ENCODE measurements at places on chromosomes 2 and 18.

DNA sequence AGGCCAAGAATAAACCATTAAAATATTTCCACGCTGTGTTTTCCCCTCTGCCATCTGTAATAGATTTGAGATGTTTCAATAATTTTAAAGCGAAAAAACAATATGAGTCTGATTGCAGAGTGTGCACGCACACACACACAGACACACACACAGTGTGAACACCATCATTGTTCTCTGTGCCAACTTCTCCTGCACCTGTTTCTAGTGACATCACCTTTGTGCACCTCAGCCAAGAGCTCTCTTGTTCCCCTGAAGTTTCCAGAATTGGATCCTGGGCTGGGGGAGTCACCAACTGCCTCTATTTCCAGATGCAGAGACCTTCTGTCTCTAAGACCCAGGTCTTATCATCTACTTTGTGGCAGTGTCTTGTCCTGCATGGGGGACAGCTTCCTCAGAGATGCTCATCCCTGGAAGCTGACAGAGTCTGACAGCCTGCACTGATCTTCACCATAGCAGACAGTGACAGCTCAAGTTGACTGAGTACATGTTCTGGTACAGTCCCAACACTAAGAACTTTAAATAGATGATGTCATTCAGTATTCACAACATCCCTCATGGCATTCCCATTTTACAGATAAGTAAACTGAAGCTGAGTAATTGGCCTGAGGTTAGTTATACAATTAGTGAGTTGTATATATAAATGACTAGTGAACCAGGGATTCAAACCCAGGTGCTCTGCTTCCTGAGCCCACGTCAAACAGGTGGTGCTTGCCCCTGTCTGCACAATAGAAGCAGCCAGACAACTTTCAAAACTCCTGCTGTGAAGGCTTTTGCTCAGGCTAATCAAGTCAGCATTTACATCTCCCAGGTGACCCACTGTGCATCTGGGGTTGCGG is 39.4 kb downstream of the ACOXL start:
- no peak for DNase-seq

GRCh38 chr2:85355073-85355410 is 473 bp downstream of the ELMOD3 start:
- no peak for DNase-seq

DNA sequence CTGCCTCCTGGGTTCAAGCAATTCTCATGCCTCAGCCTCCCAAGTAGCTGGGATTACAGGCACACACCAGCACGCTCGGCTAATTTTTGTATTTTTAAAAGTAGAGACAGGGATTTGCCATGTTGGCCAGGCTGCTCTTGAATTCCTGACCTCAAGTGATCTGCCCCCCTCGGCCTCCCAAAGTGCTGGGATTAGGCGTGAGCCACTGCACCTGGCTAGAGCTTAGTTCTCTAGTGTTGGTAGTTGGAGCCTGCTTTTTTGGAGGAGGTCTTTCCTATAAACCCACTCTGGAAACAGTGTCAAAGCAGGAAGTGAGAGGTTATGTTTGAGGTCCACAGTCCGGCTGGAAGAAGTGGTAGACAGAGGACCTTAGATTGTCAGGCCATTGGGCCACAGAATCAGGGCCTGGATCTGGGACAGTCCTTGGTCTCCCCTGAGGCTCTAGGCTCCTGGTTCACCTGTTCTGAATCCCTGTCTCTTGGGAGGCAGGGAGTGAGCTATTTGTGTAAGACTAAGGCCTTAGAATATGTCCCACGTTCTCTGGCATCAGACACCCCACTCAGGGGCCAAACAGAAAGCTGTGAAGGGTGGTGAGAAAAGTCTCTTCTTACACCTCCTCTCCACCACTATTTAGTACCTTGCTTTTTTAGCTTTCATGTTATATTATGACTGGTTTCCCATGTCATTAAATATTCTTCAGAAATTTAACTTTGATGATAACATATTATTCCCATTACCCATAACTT is 34.5 kb downstream of the PCBP1 start:
- no peak for DNase-seq

GRCh38 chr2:193517615-193518014 is 1322.9 kb upstream of the TMEFF2 start:
- DNase-seq = no peak

- no peak for DNase-seq
Measured at GRCh38 chr2:152790883-152791282, 72.5 kb downstream of the ARL6IP6 start.

DNA sequence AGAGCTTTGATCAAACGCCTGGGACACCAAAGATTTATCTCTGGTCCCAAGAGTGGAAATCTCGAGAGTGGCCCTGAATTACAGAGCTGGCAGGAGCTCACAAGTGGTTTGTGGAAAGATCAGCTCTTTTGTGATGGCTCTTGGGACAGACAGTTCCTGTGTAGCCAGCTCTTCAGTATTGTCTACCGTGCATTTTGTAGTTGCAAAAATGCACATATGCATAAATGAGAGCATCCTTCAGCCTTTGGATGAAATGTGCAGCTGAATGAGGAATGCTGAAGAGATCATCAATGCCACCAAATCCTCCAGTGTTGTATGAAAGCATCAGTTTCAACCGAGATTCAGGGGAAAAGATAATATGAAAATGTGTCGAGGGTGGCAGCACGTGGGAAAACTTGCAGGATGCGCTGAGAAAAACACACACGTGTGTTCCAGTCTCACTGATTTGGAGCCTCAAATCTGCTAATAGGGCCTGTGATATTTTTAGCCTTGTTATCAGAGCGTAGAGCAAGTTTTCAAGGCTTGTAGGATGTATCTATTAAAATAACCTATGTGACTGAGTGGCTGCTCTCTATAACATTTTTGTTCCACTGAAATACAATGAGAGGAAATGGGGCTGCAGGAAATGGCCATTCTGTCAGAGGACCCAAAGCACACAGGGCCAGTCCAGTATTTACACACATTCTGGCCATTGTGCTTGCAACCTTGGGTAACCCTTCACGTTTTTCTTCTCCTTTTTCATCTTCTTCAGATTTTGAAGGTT is 138.7 kb downstream of the PRKCE start:
- no peak for DNase-seq

DNA sequence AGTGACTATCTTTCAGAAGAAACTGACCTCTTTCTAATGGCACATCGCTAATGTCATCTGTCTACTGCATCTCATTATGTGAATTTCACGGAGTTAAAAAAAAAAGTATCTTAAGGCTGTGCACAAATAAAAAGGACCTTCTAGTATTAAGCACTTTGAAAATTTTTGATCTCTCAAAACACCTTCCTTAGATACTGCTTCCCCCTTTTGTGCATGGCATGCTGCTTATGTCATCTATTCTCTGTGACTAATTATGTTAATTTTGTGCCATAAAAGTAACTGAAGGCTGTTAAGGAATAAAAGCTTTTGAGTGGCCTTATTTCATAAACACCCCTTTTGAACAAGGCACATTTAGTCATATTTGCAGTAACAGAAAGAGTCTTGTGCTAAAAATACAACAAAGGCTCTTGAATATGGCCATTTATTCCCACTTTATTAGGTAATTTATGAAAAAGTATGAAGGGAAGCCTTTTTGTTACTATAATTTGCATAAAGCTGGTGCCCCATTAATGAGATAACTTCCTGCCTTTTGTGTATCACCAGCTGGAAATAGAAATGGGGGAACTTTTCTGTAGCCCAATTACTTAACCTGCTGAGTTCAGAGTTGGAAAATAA is 1412.0 kb upstream of the ZEB2 start:
- DNase-seq = no peak

DNA sequence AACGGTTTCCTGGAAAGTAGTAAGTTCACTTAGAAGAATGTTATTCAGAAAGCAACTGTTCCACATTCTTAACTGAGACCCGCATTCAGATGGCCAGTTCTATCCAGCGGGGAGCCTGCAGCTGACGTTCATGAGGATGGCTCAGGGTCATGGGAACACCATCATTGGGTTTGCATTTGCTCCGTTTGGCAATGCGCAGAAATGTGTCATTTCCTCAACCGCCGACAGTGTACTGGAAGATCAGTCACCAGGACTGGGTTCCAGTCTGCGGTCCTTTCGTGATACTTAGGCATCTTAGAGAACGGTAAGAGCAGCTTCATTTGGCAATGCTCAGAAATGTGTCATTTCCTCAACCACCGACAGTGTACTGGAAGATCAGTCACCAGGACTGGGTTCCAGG is 104.0 kb downstream of the DNER start:
- DNase-seq = no peak

GRCh38 chr2:138722316-138722715 is 57.9 kb downstream of the NXPH2 start:
- no peak for DNase-seq

DNA sequence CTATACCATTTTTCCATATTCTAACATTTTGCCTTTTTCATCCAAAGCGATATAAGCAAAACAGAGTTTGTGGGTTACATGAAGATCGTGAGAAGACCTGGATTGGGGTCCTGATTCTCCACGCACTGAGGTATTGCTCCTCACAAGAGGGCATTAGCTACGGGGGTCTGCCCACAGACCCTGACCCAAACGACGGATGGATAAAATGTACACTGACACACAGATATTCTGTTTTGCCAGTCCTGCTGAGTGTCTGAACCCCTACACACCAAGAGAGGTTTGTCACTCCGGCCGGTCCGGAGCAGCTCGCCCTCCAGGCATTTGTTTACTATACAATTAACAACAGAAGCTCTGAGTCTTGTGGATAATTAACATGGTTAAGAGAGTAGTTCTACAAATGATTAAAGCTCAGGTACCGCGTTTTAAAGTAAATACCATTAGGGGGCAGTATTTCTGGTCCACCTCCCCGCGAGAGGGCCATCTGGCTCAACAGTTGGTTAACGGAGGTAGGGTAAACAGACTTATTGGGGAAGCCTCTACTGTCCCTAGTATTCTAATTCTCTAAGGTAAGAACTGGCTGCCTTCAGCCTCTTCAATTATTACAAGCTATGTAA is 28.4 kb downstream of the SCYGR8 start:
- no peak for DNase-seq

- DNase-seq = no peak
Measured at GRCh38 chr2:234142530-234142929, 92.0 kb downstream of the SPP2 start.

DNA sequence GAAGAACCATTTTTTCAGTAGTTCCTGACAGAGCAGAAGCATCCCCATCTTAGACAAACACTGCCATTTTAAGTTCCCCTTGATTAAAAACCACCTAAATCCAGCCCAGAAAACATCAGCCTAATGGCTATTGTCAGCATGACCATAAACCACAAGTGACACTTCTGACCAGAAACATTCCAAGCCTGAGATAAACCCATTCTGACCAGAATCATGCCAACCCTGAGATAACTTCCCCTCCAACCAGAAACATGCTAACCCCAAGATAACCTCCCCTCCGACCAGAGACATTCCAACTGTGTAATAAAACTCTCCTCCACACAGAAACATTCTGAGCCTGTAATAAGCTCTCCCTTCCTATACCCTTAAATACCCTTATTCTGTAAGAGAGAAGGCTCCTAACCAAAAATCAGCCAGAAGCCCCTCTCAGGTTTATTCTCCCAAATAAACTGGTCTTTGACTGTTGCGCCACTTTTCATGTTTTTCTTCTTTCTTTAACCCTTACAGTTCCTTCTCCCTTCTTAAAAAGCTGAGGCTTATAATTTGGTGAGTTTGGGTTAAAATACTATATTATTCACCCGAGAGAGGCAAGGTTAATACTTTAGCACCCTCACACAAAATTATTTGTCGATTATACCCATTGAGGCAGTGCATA is 149.7 kb downstream of the HNMT start:
- no peak for DNase-seq

DNA sequence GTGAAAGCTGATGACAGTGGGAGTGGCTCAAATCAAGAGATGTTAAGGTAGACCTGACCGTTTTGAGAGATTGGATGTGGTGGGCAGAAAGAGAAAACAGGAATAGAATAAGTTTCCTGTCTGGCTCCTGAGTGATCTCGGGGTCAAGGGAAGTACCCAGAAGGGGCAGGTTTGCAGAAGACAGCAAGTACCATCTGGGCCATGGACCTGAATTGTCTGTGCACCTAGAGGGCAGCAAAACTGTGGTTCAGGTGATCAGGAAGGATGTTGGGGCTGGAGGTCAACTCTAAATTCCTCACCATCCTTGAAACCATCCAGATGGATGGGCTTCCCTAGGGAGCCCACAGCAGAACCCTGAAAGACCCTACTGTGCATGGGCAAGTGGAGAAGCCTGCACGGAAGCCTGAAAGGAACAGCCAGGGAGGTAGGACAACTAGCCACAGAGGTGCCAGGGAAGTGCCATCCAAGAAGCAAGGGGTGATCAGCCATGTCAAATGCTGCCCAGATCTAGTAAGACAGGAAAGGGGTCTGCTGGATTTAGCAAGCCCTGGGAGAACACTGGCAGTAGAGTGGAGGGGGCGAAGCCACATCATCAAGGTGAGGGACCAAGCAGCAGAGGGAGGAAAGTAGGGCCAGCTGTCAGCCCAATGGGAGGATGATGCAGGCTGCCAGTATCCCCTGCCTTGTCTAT is 8.0 kb downstream of the TEX261 start:
- no peak for DNase-seq

GRCh38 chr2:108154366-108155061 is 85.3 kb upstream of the SULT1C3 start:
- DNase-seq = no peak

DNA sequence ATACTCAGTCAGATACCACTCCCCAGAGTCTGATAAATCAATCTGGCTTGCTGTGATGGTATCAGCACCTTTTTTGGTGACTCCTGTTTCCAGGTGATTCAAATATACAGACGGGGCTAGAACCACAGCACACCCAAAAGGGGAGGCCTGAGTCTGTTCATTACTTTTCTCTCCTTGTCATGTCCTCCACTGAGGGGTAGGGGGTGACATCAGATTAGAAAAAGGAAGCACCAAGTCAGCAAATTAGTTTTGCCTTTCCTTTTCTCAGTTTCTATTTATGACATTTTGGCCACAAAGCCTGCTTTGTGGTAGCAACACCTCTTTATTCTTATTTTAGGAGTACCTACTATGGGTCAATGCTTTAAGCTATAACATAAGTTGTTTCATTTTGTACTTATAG is 127.4 kb downstream of the CCDC102B start:
- peak; percentile 5 for DNase-seq

- no peak for DNase-seq
Measured at GRCh38 chr2:111712940-111713515, 171.0 kb downstream of the ANAPC1 start.

DNA sequence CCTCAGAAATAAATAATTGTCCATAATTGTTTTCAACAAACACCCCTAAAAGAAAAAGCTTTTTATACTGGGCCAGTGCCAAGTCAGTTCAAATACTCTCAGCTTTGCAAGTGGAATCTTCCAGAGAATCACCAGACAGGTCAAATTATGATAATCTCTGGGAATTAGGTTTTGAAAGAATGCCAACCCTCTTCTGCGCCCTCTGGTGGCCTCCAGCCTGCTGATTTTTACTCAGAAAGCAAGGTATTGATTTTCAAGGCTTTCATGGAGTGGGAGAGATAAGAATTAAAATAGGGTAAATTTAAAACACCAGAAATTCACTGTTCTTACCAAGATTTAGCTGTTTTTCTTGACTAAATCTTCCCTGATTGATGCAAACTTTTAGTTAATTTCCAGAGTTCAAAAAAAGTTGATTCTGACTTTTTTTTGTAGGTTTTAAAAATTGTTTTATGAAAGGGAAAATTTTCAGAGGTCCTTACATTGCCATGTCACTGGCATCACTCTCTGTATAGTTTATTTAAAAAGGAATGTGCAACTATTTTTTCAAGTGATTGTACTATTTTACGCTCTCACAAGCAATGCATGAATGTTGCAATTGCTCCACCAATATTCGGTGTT is 282.9 kb upstream of the TNP1 start:
- DNase-seq = peak; percentile 17

Measured in RKO (cell line).